ENCODE measurements at places on chromosomes 7 and 10.

- DNase-seq: no peak
These were observed 59.7 kb downstream of the CAMK2B start for GRCh38 chr7:44265728-44266127.

- DNase-seq: peak; percentile 87
These were observed 40.0 kb downstream of the HK1 start for GRCh38 chr10:69318106-69318866.

GRCh38 chr10:18261063-18261610, 120.9 kb downstream of the CACNB2 start:
- DNase-seq: no peak

- no peak for DNase-seq
These were observed 91.1 kb downstream of the SORCS3 start for GRCh38 chr10:104732222-104732621.

- DNase-seq: no peak
These were observed at the start of gene C10orf71 for GRCh38 chr10:49298983-49299815. Gene C10orf71, plus strand, starts transcription at chr10:49299170. Its CDS starts 23,376 bp downstream, at chr10:49322546.

DNA sequence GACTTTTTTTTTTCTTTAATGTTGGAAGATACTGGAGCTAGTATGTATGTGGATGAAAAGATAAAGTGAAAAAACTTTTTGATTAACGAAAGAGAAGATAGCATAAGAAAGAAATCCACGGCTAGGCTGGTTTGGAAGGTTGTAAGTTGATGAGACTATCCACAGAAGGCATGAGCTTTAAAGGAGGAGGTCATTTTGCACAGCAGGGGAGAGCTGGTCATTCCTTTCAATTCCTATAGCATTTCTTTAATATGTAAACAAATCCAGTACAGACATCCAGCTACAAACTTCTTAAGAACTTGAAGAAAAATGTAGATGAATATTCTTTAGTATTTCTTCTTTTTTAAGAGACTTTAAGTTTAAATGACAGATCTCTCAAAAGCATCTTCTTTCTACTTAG, 281.3 kb downstream of the CACNA2D1 start:
- no peak for DNase-seq

DNA sequence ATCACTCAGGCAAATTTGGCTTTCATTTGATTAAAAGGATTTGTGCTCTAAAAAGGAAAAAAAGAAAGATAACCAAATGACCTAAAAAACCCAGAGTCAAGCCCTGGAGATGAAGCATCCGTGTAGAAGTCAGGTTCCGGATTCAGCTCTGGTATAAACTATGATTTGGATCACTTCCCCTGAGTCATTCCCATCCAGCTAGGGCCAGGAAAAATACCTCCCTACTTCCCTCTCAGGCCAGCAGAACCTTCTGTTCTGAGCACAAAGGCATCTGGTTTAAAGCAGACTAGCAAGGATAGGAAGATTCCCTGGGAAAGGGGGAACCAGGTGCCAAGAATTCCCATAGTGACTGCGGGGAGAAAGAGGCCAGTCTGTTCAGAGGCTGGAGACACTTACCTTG, 25.7 kb upstream of the NDST2 start:
- no peak for DNase-seq

- DNase-seq: no peak
These were observed 94.2 kb downstream of the CUBN start for GRCh38 chr10:17035446-17035845.

GRCh38 chr7:82572195-82572880, 128.8 kb upstream of the CACNA2D1 start:
- peak; percentile 49 for DNase-seq

GRCh38 chr7:107563081-107563774, 492 bp downstream of the COG5 start:
- DNase-seq: no peak

GRCh38 chr10:103823706-103824272, 31.6 kb downstream of the SH3PXD2A start:
- no peak for DNase-seq

DNA sequence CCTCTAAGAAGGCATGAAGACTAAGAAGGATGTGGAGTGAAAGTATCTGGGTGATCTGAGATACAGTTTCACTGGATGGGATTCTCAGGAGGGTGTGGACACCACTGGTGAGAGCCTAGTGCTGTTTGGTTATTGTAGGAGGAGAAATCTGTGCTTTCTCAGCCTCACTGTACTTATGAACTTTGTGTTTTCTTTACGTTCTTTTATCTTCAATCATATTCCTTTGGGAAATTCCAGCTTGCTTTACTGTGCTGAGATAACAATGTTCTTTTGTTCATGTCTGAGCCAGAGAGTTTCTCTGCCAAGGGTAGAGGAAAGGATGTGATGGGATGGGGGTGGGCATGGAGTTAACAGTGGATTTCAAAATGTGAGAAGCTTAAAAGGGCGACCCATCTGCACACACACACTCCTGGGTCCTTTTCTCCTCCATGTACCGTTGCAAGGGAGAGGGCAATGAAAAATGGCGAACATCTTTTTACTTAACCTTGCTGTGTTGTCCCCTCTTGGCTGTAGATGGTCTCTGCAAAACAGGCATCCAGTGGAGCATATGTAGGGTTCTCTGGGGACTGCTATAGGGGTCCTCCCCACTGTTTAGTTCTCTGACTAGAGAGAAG, 25.0 kb upstream of the TAX1BP1 start:
- DNase-seq: no peak

DNA sequence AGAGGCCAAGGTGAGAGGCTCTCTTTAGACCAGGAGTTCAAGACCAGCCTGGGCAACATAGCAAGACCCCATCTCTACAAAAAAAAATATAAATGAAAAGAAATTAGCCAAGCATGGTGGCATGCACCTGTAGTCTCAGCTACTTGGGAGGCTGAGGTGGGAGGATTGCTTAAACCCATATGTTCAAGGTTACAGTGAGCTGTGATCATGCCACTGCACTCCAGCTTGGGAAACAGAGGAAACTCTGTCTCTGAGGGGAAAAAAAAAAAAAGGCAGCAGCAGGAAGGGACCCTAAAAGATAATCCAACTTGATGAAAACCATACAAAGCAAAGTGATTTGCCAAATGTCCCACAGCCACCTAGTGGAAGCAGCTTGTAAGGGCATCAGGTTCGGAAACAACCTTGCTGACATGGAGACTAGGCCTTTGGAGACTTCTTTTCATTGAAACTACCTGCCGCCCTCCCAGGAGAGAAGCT, 15.6 kb upstream of the PBLD start:
- DNase-seq: peak; percentile 16

- DNase-seq: no peak
These were observed 84.5 kb upstream of the SEMA3C start for GRCh38 chr7:81003326-81003725.

DNA sequence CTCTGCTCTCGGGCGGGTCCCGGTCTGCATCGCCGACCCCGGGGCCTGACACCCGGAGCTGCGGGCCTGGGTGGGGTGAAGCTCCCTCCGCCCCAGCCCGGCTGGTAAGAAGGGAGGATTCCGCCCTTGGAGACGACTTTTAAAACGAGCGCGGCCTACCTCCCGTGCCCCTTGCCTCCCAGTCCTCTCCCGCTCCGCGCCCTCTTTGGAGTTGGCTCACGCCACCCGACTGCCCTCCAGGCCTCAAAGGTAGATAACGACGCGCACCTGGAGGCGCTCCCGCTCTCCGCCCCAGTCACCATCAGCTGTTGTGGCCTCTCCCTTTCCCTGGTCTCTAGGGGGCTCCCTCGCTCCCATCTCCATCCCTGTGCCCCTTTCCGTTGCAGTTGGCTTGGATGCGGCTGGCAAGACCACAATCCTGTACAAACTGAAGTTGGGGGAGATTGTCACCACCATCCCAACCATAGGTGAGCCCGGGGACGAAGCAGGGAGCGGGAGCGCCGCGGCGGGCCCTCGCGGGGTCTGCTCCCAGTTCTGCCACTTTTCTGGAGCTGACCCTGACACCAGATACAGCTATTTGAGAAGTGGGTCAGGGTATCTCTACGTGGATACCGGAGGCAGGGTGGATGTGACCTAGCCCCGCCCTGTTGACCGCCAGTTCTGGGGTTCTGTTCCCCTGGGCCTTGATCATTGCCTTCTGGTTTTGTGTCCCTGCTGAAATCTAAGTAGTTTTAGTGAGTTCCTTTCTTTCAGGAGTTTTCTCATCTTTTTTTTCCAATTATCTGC, 679 bp downstream of the ARF5 start:
- no peak for DNase-seq

GRCh38 chr10:60917331-60918280, 26.4 kb downstream of the RHOBTB1 start:
- no peak for DNase-seq

DNA sequence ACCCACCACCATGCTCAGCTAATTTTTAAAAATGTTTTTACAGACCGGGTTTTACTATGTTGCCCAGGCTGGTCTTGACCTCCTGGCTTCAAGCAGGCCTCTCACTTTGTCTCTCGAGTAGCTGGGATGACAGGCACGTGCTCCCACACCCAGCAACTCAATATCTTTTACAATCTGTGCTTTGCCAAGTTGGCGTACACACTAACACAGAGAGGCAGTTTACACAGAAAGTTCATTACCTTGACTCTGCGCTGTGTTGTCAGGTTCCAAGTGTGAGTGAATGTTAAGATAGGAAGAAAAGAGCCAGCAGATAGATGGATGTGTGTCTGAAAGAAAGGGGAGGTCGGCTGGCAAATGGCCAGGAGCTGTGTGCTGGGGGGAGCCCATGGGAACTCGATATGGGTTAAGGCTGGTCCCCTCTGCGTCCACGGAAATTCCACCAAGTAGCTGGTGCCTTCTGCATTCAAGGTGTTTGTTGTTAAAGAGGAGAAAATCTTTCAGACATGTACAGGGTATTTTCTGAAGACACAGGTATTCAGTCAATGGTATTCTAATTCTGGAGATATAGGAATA, 299.8 kb downstream of the CAMK1D start:
- DNase-seq: no peak

DNA sequence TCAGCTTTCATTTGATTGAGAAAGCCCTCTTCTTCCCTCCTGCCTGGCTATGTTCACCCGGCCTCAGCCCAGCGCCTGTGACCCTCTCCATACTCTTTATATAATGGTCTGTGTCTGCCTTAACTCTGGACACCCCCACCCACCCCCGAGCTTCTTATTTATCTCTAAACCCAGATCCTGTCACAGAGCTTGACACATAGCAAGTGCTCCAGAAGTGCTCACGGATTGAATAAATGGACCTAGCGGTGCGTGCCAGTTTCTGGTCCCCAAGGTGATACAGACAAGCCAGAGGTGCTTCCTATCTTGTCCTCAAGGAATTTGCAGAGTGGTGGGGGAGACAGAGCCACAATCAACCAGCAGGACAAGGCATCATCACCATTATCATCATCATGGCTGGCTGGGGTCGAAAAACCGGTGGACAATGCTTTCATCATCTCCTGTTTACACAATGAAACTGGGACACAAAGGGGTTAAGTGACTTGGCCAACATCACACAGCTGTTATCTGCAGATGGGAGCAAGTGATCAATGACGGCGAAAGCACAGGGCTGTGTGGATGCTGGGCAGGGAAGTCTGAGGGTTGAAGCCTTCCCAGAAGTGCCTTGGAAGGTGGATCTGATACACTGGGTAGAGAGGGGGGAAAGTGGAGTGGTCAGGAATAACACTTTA, 2.2 kb upstream of the LOXL4 start:
- no peak for DNase-seq

DNA sequence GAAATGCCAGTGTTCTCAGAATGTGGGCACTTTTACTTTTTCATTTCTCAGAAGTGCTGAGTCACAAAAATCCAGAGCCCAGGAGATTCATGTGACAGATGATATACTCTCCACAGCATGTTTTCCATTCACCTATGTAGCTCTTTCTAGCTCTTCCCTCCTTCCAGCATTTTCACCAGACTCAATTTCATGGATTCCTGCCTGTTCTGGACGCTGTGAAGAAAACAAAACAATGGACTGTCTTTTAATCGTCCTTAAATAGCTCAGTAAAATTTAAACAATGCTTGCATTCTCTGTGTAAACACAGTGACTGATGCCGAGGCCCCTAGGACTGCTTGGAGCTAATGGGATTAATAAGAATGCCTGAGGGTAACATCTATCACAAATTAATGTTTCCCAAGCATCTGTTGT, 25.5 kb downstream of the ZNF713 start:
- DNase-seq: no peak

DNA sequence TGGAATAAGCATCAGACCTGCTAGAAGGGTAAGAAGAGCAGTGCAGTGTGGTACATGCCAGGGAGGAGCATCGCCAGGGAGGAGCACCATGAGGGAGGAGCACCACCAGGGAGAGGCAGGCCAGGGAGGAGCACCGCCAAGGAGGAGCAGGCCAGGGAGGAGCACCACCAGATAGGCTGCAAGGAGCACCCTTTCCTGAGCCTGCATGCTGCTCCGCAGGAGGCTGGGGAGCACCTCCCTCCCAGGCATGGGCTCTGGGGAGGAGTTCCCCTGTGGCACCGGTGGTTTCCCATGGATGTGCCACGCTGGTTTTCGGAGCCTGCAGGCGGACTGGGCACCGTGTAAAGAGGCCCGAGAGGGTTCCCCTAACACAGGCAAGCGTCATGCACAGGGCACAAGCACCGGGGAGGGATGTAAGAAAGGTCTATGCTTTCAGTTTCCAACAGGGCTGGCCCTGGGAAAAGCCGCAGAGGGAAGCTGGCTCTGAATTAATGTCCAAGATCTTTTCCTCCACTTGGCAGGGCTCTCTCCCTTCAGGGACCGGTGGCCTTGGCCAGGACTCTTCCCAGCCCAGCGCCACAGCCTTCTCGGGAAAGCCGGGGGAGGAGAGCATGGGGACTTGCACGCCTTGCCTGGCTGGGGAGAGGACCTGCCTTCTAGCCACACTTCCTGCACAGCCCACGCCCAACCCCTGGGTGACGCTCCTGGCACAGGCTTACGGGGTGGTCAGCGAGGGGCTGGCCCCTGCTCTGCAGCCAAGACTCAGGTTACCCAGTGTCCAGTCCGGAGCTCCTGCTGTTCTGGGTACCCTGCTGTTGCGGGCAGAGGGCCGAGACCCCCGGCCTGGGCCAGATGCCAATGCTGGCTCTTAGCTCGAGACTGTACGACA, 11.5 kb upstream of the GPER1 start:
- DNase-seq: no peak

GRCh38 chr7:36048902-36049240, 104.2 kb upstream of the EEPD1 start:
- DNase-seq: no peak

GRCh38 chr7:368651-369475, 78.9 kb downstream of the FOXL3 start:
- DNase-seq: no peak
